ENCODE measurements at places on chromosomes 3 and 15. TPM values are rescaled to one million over a fixed set of nuclear protein-coding genes. Genes with fewer than 3 reads are reported as not detected.

The LNP1 gene
- total RNA-seq: 4.1 TPM

The SLC35A5 gene
- total RNA-seq: 40.0 TPM

The IL12A gene
- 0.50 TPM for total RNA-seq

The FRMD5 gene
- 3.8 TPM for total RNA-seq

The ZBTB20 gene
- 0.70 TPM for total RNA-seq

The VGLL3 gene
- 19.7 TPM for total RNA-seq

The NPAP1 gene
- 0.07 TPM for total RNA-seq

The KLHDC8B gene
- 13.5 TPM for total RNA-seq

The SLC22A13 gene
- total RNA-seq: not detected

GRCh38 chr3:177679568-177680471 is 482.5 kb upstream of the TBL1XR1 start:
- no peak for DNase-seq

DNA sequence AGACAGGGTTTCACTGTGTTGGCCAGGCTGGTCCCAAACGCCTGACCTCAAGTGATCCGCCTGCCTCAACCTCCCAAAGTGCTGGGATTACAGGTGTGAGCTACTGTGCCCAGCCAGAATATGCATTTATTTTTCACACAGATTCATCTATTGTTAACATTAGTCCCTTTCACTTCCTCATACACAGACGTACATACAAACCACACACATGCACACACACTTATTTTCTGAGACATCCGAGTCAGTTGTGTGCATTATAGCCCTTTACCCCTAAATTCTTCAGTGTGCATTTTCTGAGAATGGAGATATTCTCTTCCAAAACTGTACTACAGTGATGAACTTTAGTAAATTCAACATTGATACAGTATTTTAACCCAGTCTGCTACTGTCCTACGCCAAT is 15.0 kb upstream of the MEX3B start:
- no peak for DNase-seq

GRCh38 chr15:99002226-99002625 is 5.4 kb downstream of the PGPEP1L start:
- DNase-seq: no peak

DNA sequence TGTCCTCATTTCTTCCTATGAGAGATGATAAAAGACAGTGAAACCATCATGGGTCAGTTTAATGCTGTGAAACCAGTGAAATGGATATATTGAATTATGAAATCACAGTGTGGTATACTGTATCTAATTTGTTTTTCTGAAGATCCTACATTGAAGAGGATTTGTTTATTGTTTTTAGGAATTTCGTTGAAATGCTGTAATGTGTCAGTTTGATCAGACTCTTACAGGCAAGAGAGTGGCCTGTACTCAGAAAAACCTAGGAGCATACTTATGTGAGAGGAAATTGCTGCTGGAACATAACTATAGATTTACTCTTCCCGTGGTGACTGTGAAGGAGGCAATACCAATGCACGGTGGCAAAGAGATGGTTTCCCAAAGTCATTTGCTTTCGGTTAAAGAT is 29.1 kb upstream of the ONECUT1 start:
- no peak for DNase-seq

GRCh38 chr15:68583321-68583720 is 4.5 kb downstream of the CORO2B start:
- DNase-seq: no peak

DNA sequence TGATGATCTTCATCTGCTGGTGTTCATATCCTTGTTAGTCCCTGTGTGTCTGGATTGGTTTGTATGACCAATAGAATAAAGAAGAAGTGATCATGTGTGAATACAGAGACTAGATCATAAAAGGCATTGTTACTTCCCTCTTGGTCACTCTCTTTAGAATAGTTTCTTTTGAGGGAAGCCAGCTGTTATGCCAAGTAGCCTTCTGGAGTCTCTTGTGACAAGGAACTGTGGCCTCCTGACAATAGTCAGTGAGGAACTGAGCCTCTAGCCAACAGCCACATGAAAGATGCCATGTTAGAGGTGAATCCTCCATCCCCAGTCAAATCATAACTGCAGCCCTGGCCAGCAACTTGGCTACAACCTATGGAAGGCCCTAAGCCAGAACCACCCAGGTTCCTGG is 63.0 kb upstream of the SMAD3 start:
- DNase-seq: no peak

DNA sequence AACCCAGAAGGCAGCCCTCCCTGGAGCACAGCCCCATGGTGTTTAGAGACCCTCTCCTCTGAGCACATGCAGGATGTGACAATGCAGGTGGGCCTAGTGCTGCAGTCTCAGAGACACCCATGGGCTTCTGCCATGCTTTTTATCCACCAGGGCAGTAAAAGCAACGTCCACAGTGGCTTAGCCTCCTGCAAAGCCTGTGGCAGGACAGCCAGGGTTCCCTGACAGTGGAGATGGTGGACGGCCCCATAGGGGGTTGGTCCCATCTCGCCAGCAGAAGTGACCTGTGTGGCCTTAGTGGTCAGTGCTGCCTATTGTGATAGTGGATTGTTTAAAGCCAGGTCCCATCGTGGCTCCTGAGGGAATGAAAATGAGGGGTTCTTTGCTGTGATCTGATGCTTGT is 46.6 kb downstream of the APBA2 start:
- no peak for DNase-seq

DNA sequence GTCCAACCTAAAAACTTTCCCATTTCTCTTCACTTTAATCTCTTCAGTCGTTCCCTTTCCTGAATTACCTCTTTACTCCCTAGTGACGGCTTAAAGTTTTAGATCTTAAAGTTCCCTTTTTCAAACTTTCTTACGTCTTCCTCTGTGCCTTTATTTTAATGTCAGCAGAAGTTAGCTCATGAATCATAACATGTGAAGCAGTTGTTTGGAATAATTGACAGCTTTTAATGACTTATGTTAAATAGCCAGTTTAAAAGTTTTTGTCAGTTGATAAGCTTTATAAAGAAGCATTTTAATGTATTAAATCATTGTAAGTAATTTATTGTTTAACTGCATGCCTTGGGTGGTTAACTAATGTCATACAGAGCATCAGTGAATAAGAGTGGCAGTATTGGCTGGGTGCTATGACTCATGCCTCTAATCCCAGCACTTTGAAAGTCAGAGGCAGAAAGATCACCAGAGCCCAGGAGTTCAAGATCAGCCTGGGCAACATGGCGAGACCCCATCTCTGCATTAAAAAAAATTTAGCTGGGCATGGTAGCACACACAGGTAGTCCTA is 33.9 kb downstream of the PIK3CA start:
- no peak for DNase-seq

DNA sequence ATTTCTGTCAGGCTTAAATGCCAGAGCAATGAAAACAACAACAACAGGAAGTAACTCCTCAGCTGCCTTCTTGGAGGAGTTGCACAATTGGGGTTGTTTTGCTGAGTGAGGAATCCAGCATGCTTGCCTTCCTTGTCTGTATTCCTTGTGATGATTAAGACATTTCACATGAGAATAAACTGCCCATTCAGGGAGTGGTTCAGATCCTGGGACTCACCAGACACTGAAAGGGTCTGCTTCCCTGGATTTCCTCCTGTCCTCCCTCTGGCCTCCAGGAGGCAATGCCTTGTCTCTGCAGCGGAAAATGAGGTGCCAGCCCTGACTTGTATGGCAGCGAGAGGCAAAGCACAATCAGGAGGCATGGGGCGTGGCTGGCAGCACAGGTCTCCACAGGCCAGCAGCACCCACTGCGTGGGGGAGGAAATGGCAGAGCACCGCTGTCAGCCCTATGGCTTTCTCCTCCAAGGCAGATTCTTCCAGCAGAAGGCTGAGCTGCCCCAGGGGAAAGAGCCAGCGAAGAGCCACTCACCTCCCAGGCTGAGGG is 41.5 kb downstream of the RBP2 start:
- DNase-seq: no peak

GRCh38 chr3:129218742-129219141 is 30.7 kb upstream of the COPG1 start:
- DNase-seq: no peak

- no peak for DNase-seq
These were observed 10.1 kb upstream of the MINDY2 start for GRCh38 chr15:58761010-58761388.

DNA sequence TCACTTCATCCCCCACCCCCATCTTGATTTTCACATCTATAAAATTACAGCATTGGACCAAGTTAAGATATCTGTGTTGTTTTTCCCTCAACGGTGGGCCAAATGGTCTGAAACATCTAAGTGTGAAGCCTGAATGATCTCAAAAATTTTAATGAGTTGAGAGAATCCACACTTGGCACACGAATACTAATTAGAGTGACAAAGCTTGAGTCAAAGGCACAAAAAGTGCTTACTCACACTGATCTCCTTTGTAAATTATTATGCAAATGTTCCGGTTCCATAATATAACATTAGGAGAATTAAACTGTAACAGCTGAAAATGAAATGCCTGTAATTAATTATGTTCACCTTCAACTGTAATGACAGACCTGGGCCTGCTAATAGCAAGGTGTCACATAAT is 33.6 kb downstream of the GPR176 start:
- DNase-seq: no peak

DNA sequence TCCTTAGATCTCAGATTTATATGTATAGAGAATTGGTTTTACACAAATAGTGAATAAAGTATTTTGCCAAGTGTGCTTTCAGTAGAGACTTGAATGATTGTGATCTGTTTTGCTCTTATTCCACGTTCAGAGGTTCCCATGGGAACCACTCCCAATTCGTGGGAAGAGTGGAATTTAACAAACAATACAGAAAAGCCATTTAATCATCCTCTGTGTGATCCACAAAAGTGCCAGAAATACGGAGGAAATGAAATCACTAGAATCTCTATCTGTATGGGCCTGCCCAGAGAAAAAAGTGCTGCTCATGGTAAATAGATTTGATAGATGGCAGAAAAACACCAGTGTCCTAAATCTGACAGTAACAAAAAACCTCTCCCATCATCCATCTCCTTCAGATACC is 56.0 kb downstream of the CNTN4 start:
- no peak for DNase-seq

- DNase-seq: no peak
These were observed 22.9 kb upstream of the CGNL1 start for GRCh38 chr15:57353317-57353804.

DNA sequence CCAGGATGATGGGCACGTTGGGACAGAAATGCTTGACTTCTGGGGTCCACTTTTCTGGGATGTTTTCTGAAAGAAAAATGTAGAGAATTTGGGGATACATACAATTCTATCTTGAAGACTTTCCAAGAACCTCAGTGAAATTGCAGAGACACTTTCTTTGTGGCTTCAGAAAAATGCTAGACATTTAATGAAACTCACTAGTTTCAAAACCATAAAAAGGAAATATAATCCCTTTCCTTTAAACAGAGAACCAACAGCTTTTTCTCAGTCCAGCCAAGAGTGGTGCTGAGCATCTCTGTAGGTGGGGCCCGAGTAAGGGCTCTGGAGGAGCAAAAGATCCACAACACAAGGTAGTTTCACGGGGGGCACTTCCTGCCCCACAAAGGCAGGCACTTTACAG is 4.4 kb upstream of the GPX1 start:
- DNase-seq: no peak

- no peak for DNase-seq
These were observed 304.0 kb upstream of the TPRG1 start for GRCh38 chr3:188867691-188868265.

- no peak for DNase-seq
These were observed 167.3 kb downstream of the FAM43A start for GRCh38 chr3:194852831-194853508.

DNA sequence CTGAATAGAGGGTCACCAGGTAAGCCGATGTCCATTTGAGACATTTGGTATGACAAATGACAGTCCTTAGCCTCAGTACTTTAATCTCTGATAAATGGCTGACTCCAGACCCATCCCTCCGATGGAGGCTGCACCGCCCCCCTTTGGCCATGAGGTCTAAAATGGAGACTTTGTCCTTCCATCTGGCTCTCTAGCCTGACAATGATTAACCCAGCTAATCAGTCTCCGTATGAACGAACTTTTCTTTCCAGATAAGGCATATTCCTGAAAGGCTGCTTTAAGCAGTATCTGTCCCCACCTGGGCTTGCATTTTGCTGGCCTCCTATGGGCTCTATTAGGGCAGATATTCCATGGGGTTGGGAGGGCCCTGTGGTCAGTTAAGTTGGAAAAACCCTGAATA is 10.8 kb upstream of the MYZAP start:
- no peak for DNase-seq

DNA sequence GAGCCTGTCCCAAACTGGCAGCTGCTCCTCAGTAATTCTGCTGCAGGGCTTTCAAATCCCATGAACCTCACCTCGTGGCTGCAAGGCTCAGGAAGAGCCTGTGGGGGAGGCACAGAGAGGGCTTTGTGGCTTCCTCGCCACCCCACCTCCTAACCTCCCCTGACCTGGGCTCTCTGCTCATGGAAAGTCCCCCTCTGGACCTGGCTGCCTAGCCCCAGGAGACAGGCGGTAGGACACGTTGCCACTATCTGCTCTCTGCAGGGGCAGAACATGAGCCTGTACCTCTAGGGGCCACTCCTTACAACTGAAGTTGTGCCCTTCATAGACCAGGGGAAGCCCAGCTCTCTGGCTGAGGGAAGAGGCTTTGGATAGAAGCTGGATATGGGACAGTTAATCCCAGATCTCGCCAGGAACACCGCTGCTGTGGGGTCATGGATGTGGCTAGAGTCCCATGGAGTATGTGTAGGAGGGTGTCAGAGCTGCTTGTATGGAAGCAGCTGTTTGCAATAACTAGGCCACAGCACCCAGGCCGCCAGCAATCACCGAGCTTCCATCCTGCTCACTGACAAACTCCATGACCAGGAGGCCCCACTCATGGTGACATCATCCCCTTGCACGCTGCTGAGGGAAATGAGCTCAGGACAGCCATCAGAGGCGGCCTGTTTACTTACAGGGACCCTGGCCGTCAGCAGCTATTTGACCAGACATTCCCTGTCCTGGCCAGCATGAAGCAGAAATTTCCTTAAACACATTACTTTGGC is 34.0 kb upstream of the CILP start:
- no peak for DNase-seq

DNA sequence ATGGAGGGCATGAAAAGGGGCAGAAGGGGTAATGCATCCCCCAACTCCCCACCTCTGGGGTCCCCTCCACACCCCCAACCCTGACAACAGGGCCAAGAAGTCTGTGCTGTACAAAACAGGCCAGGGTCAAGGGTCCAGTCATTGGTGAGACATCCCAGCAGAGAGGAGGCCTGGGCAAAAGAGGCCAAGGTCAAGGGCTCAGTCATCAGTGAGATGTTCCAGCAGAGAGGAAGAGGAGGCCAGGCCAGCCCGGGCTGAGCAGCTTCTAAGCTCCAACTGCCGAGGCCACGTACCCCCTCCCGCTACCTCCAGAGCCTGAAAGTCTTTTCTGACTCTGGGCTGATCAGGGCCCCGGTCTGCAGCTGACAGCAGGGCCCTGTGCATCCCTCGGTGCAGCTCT is 52.4 kb downstream of the LHFPL4 start:
- no peak for DNase-seq

- no peak for DNase-seq
These were observed 196.9 kb downstream of the SLCO3A1 start for GRCh38 chr15:92050220-92050898.

DNA sequence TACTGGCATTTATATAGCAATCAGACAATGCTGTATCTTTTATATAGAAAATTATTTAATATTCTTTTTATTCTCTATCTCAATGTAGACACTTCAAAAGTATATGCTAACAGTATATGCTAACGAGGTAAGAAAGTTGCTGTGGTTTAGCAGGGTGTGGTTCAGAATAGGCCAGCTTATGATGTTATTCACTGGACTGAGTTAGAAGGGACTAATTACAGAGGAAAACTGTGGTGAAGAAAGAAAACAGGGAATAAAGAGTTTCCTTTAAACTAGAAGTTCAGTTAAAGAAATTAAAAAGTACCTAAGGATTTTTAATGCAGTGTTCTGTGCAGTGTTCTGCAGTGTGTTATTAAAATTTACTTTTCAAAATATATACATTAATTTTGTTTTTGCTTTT is 59.4 kb downstream of the MYO9A start:
- DNase-seq: no peak

Measured in H9 (cell line).